WTC11 (cell line): ENCODE measurements at places on chromosomes 11 and 22.

DNA sequence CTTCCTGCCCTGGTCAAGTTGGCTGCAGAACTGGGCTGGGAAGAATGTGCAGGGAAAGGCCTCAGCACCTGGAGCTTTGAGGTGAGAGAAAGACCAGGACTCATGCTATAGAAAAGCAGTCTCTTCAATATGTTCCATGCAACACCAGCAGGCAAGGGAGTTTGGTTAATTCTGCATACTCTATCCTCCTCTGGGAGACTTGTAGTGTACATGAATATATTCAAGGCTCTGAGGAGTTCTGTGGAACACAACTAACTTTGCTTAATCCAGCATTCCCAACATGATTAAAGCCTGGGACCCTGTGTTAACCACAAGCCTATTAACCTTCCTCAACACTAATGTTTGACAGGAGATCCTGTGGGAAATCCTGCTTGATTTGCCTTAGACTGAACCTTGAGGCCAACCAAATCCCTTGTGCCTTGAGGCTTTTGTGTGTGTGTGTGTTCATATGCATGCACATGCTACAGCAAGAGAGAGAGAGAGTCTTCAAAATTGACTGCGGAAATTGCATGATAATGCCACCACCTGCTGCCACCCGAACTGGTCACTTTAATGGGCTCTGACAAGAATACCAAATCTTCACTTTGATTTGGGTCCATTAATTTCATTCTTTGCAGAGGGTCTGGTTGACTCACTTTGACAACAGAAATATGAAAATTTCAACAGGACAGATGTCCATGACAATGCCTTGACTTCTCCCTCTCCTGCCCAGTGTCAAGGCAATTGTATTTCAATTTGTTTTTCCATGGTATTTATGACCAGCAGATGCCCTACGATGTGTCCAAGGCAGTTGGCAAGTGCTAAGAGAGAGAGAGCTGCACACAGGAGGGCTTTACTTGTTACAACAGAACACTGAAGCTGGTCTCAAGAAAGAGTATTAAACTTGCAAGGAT, 238.2 kb upstream of the ZBED5 start:
- peaks cover 19% of the 10 kb centered on the region for H3K4me1 ChIP-seq
- no peak for DNase-seq
- H3K27me3 ChIP-seq = peaks cover 4% of the 10 kb centered on the region; the same call in 1 of the 2 replicates
- no peak overlapping the region for H3K27ac ChIP-seq
- peaks cover 18% of the 10 kb centered on the region for H3K36me3 ChIP-seq

DNA sequence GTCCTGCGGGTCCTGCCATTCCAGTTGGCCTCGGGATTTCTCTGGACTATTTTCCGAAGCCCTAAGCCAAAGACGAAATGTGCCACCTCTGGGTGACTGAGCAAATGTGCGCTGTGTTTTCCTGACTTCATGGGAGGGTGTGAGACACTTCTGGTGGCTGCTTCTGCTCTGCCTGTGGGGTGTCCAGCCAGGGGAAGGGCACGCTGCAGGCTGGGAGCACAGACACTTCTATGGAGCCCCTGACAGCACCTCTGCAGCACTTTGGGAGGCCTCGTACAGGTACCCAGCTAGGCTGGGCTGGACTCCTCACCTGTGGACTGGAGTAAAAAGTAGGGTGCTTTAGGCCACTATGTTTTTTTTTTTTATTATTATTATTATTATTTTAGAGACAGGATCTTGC, 17.7 kb downstream of the TANGO2 start:
- H3K4me1 ChIP-seq = no peaks in the 10 kb centered on the region
- H3K36me3 ChIP-seq = no peaks in the 10 kb centered on the region
- DNase-seq = no peak
- H3K4me3 ChIP-seq = no peak overlapping the region

- no peak overlapping the region for H3K27ac ChIP-seq
- H3K27me3 ChIP-seq = no peaks in the 10 kb centered on the region
- no peak for DNase-seq
- H3K4me1 ChIP-seq = peaks cover 27% of the 10 kb centered on the region
- H3K4me3 ChIP-seq = no peak overlapping the region
- no peaks in the 10 kb centered on the region for H3K36me3 ChIP-seq
Measured at GRCh38 chr22:37996079-37996478, 11.7 kb upstream of the SOX10 start.

DNA sequence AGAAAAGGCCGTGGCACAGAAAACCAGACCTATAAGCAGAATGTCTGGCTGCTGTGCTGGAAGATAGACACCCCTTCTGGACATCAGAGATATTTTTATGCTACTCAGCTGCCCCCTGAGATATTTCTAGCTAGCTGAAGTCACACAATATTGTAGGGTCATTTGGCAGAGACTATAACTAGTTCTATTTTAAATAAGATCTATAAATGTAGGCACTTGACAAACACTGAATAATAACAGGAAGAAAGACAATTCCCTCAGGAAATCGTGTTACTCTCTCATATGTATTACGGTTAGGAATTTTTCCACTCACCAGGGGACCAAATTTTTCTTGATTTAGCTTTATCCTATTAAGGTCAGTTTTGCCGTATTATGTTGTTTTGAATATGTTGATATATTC, 845.4 kb downstream of the OPCML start:
- no peak for DNase-seq
- no peak overlapping the region for H3K27ac ChIP-seq
- H3K4me1 ChIP-seq = peaks cover 18% of the 10 kb centered on the region
- no peak overlapping the region for H3K4me3 ChIP-seq

DNA sequence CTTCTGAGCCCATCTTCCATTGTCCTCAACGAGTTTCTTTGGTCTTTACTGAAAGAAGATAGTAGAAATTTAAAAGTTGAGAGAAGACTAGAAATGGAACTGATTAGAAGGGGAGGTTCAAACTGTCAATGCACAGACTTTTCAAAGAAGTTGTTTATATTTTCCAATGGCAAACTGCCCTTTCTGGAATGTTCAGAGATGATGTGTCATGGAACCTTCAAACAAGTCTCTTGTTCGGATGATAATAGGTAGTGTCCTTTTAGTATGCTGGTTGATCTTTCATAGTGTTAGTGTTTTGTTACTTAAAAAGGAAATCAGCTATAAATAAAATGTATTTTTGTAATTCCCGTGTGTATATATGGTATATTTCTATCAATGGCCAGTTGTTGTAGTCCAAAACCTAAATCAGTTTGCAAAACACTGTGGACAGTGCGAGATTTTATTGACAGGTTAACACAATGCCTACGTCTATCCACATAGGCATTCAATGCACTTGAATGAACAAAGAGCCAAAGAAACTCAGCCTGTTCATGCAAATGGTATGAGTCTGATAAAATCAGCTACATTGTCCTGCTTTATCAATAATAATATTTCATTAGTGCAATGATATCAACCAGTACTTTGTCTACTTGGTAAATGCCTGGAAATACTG, 30.9 kb downstream of the C11orf91 start:
- H3K4me1 ChIP-seq = peaks cover 51% of the 10 kb centered on the region
- peaks cover 5% of the 10 kb centered on the region for H3K36me3 ChIP-seq
- H3K27me3 ChIP-seq = no peaks in the 10 kb centered on the region
- no peak overlapping the region for H3K4me3 ChIP-seq
- no peak overlapping the region for H3K27ac ChIP-seq
- DNase-seq = no peak

DNA sequence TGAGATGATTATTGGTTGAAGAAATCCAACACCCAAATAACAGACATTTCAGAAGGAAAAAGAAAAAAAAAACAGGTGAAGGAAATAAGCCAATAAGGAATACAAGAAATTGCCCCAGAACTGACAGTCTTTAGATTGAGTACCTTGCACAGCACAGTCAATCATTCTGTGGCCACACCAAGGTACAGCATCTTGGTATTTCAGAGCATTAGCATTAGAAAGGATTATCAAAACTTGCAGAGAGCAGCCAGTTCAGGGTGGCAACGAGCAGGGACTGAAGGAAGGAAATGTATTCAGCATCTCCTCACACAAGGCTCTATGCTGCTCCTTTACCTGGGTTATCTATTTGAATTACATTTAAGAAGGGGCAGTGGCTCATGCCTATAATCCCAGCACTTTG, 2.1 kb downstream of the ADA2 start:
- H3K36me3 ChIP-seq = no peaks in the 10 kb centered on the region
- H3K27ac ChIP-seq = peak overlapping the region; percentile 9
- peak; percentile 36 for DNase-seq
- no peak overlapping the region for H3K4me3 ChIP-seq
- H3K4me1 ChIP-seq = peaks cover 46% of the 10 kb centered on the region

DNA sequence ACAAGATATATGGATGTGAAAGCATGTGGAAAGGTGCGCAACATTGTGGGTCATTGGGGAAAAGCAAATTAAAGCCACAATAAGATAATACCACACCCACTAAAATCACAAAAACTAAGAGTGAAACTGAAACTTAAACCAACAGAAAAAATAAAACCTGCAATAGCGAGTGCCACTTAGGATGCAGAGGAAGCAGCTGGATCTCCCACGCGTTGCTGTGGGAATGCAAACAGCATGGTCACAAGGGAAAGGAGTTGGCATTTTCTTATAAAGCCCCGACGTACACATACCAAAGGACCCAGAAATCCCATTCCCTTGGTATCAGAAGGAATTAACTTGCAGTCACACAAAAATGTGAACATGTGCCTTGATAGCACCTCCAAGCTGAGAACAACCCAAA, 712.0 kb downstream of the TBC1D22A start:
- H3K4me3 ChIP-seq = no peak overlapping the region
- peaks cover 14% of the 10 kb centered on the region; the same call in 1 of the 2 replicates for H3K36me3 ChIP-seq
- H3K4me1 ChIP-seq = no peaks in the 10 kb centered on the region
- DNase-seq = no peak
- no peak overlapping the region for H3K27ac ChIP-seq

DNA sequence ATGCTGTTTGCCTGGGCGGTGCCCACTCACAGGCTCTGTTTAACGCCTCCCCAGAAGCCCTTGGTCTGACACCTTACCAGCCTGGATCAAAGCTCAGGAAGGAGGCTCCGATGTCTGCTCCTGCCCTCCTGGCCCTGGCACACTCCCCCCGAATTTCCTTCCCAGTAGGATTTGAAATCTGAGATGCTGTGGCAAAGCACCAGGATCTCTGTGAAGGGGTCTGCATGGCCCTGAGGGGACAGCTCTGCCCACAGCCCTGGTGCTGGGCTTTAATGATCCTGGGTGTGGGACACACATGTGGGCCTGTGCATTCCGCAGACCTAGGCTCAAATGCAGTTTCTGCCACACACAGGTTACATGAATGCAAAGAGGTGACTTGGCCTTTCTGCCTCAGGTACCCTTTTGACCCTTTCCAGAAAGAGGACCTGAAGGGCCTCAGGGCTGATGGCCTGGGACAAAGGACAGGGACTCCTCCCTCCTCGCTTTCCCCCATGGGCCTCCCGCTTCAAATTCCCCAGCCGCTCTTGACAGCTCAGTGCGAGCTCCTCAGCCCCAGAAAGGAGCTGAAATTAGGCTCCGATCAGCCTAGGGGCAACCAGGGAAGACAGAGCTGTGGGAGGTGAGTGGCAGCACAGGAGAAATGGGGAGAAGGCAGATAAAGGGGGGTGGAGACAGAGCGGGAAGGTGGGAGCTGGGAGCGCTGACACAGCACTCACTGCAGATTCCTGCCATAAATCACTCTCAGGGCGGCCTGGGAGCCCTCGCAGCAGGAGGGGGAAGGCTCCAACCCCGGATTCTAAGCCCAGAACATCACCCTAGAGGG, 41.3 kb downstream of the TRIM29 start:
- H3K27ac ChIP-seq = no peak overlapping the region
- no peak for DNase-seq

GRCh38 chr11:11789735-11790369, 51.9 kb upstream of the USP47 start:
- no peaks in the 10 kb centered on the region for H3K27me3 ChIP-seq
- no peak for DNase-seq
- no peak overlapping the region for H3K4me3 ChIP-seq

- no peak for DNase-seq
- no peaks in the 10 kb centered on the region for H3K36me3 ChIP-seq
- H3K27ac ChIP-seq = no peak overlapping the region
- no peaks in the 10 kb centered on the region for H3K27me3 ChIP-seq
- peaks cover 7% of the 10 kb centered on the region for H3K4me1 ChIP-seq
Measured at GRCh38 chr11:90318651-90319050, 95.8 kb upstream of the CHORDC1 start.

GRCh38 chr22:39943337-39943736, 16.9 kb upstream of the TMA7B start:
- no peaks in the 10 kb centered on the region for H3K36me3 ChIP-seq
- DNase-seq = peak; percentile 70
- H3K27ac ChIP-seq = no peak overlapping the region
- H3K4me1 ChIP-seq = peaks cover 80% of the 10 kb centered on the region

DNA sequence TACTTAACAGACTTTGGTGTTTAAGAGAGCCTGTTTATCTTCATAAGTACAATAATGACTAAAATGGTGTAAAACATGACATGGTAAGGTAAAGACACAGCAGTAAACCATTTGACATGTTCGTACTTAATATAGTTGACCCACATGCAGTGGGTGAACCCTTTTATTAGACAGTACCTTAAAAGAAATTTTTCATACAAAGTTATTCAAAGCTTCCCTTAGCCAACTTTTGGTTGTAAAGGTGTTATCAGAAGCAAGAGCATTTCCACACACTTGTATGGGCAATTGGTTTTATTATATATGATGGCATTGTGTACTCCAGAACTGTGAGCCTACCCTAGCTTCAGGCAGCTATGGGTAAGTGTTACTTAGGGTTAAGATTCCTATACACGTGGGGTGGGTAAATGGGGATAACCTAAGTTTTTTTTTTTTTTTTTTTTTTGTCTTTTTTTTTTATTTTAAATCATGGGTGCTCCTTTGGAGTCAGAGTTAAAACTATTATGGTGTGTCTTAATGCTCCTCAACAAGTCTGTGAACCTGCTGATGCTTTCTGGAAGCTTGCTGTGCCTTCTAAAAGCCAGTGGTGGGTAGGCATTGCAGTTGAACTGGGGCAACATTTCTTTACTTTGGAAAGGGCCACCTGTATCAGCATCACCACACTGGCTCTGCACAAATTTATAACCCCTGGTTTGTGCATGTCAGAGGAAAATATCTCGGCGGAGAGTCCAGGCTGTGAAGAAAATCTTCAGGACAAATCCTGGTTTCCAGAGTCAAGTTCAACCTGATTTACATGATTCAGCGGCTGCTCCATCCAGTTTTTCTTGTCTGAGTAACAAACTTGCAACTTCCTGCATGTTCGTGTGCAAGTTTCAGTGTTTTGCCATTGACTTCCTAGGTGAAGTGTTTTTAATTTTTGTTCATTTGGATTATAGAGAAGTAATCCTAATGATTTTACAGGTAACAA, 3.3 kb downstream of the PCF11 start:
- no peak for DNase-seq
- peaks cover 29% of the 10 kb centered on the region for H3K4me1 ChIP-seq
- H3K27me3 ChIP-seq = no peaks in the 10 kb centered on the region
- peaks cover 31% of the 10 kb centered on the region for H3K36me3 ChIP-seq
- peak overlapping the region; percentile 99 for H3K4me3 ChIP-seq
